SK-N-SH treated with all-trans-retinoic acid at 6 μM for 48 hours (cell line): ENCODE measurements at places on chromosomes 2 and 18.

GRCh38 chr2:117875786-117876185, 61.3 kb downstream of the DDX18 start:
- no peak for ATAC-seq

- no peak for ATAC-seq
Observed at GRCh38 chr18:65206551-65207260, 544.1 kb upstream of the CDH7 start.

GRCh38 chr2:201953880-201954279, 79.8 kb upstream of the FZD7 start:
- ATAC-seq, result no peak

DNA sequence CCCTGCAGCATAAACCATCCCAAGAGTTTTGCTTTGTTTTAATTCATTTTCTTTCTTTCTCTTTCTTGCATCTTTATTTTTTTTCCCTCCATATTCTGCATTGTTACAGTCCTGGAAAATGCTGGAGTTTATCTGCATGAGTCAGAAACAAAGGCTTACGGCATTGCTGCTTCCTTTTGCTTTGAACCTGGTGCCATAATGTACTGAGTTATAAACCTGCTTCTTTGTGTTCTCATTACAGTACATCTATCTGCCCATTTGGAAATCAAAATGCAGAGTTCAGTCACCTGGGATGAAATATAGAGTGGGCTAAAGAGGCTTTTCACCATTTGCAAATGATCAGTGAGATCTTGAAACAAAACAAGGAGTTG, 1009.2 kb upstream of the FANCL start:
- no peak for ATAC-seq

DNA sequence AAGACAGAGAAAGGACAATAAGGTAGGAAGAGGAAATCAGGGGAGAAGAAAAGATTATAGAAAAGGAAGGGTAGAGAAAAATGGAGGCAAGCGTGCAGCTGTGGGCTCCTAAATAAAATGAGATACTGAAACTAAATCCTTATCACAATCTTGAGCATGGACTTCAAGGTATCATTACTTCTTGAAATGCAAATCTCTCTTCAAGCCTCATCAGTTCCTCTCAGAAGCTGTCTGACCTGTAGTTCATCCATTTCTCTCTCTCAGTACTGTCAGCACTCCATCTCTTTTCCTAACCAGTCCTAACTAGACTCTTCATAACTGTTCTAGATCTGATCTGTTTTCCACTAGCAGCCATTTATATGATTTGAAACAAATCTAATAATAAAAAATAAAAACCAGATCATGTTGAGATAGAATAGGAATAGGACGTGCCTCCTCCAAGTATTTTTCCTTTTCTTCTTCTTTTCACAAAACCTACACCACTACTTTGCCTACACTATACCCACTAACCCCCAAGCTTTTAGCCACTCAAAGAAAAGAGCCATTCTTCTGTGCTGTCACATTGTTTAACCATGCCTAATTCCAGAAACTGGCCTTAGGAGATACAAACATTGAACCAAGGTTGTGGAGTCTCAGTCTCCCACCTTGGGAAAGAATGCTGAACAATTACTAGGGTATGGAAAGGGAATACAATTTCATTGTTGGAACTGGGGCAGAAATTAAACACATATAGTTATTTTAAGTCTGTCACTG, 21.1 kb downstream of the BABAM2 start:
- no peak for ATAC-seq

DNA sequence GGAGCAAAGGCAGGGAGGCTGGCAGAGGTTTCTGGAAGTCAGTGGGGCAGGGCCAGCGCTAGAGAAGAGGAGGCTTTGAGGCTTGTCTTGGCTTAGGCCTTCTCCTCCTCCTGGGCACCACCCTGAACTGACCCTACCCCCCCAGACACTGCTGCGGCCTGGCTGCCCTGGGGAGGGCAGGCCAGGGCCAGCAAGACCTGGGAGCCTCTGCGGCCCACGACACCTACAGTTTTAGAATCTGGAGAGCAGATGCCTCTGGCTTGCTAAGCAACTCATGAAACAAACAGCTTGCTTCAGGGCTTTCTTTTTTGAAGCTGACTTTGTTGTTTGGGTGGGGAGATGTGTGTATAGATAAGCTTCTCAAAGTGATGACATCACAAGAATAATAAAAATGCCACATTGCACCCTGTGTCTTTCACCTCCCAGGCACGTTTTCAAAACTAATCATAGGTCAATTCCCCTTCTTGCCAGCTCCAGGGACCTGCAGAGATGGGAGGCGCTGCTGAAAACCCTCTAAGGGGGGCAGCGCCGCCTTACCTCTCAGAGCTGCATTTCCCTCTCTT, 46.2 kb upstream of the SMAD7 start:
- peak; percentile 63 for ATAC-seq

DNA sequence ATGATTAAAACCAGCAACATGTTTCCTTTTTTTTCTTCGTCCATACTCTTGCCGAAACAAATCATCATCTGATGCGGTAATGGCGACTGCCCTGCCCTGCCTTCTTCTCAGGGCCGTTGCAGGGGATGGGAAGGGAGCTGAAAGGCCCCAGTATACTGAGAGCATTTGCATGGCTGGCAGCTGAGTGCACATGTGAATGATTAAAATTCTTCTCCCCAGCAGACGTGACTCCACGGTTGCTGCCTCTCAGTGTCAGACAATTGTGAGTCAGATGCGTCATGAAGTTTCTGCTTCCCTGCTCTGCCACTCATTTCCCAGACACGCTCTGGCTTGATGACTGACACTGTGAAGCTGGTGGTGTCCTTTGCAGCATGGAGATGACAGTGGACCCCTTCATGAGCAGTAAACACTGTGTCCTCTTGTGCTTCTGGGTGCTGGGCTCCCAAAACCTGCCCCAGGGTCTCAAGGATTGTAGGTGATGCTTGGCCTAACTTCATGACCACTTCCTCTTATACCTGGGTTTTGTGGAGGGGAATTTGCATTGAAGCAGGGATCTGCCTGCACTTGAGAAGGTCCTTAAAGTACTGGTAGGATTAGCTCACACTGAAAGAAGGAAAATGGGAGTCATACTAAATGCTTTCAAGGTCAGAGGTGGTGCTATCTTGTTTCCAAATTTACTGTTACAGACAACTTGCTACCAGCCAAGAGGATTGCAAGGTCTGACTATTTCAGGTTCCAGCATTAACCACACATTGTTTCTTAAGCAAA, 222.5 kb upstream of the COPS8 start:
- ATAC-seq, result peak; percentile 66

- peak; percentile 47 for ATAC-seq
Observed at GRCh38 chr2:100934504-100935371, 67.4 kb upstream of the RPL31 start.

DNA sequence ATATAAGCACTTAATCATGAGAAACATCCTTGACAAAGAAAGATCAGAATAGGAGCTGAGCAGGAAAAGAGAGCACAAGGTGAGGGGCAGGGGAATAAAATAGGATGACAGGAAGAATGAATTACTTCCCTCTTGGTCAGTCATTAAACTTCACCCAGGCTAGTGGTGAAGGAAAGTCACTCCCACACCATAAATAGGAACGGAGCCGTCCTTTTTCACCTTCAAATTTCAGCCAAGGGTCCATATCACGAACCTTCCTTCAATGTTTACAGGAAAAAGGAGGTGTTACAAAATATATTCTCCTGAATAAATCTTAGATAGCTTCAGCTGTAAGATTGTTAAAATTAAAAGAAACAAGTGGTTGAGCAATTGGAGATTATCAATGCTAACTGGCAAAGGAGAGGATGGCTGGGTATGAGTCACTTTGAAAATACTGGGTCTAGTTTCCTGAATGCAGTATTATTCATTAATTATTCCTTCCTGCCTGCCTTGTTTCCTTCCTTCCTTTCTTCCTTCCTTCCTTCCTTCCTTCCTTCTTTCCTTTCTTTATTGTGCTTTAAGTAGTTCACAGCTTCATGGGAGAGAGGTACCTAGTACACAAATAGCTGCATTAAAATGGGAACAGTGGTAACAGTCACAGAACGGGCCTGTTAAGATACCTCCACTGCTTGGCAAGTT, 292.3 kb upstream of the ID2 start:
- peak; percentile 70 for ATAC-seq

DNA sequence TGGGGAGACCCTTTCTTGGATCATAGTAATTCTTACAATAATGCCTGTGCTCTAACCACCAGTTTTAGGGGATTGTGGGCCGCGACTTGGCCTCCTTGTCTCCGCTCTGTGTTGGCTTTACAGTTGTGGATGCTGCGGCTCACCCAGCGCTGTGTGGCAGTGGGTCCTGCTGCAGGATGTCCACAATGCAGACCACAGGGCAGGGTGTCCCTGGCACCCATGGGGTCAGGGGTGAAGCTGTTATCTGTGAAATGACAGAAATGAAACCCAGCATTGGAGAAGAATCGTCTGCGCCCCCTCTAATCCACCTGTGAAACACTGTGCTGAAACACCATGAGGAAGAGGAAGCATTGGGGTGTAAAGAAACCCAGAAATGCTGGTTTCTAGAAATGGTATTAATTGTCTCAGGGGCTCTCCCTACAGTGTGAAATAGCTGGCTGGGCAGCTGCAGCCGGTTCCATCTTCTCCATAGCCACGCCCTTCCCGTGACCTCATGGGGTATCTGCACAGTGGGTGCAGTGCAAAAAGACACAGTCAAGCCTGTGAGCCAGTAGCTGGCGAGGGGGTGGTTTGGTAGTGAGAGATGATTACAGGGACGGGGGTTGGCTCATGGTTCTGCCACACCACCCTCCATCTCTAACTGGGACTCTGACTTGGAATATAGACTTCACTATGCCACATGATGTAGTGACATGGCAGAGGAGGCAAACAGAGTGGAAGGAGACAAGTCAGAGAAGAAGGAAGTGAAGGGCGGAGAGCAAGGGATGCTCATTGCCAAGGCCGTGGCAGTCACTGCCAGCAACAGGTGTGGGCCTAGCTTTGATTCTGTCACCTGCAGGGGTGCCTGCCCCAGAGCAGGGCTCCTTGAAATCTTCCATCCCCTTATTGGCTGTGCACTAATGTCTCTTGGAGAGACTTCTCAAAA, 16.2 kb downstream of the INPP4A start:
- ATAC-seq, result no peak

DNA sequence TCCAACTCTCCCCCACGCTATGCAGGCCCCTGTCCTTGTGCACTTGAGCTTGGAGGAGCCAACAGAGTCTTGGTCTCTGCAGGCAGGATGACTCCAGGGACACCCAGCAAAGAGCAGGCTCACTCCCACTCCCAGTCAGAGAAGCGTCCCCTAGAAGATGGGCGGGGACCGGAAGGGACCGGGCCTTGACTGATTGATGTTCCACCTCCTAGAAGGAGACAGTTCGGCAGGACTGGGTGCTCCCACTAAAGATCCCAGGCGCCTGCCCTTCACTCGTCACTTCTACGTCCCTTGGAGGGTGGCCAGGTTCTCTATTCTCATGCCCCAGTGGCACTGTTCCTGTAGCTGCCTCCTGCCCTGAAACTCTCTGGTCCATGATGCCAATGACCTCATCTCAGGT, 3.2 kb upstream of the SP100 start:
- ATAC-seq, result no peak
